Activated CD4-positive, alpha-beta memory T cell treated with anti-CD3 and anti-CD28 coated beads, Interleukin-2, amount 10 ng/mL, durations not matched to agents 7 days and 5 days (primary cell): ENCODE measurements at places on chromosomes 7 and 10.

GRCh38 chr7:527723-528122 lies 8.1 kb upstream of the PDGFA start:
- H3K36me3 ChIP-seq = no peaks in the 10 kb centered on the region
- no peaks in the 10 kb centered on the region for H3K4me1 ChIP-seq
- DNase-seq = no peak
- peaks cover 24% of the 10 kb centered on the region for H3K27me3 ChIP-seq
- no peak overlapping the region for H3K27ac ChIP-seq

DNA sequence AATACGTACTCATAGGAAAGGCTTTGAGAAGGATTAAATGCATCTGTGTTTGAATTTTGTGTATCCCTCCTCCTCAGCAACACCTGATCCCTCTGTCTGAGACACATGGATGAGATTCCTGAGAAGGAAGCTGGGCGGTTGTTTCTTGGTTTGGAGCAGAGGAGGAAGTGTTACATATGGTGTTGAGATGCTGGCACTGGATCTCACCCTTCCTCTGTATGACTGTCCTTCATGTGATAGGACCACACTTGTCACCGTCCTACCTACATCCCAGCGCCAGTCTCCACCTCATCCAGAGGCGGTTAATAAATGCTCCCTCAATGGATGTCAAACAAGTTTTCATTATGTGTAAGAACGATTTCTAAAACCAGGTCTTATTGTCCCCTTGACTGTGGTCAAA lies 49.4 kb upstream of the KLF6 start:
- no peak overlapping the region for H3K27ac ChIP-seq
- no peak for DNase-seq
- no peak overlapping the region for H3K4me3 ChIP-seq
- no peaks in the 10 kb centered on the region for H3K36me3 ChIP-seq
- no peaks in the 10 kb centered on the region for H3K27me3 ChIP-seq
- H3K4me1 ChIP-seq = peaks cover 50% of the 10 kb centered on the region

- H3K27ac ChIP-seq = no peak overlapping the region
- H3K4me1 ChIP-seq = no peaks in the 10 kb centered on the region
- H3K36me3 ChIP-seq = no peaks in the 10 kb centered on the region
- no peaks in the 10 kb centered on the region for H3K27me3 ChIP-seq
Measured at GRCh38 chr10:82943142-82943541, 1068.1 kb downstream of the NRG3 start.

GRCh38 chr10:101061624-101062231 lies at the start of gene KAZALD1:
Gene KAZALD1 (plus strand): TSS chr10:101061989. CDS start chr10:101062593, 604 bp downstream.
- peak within 1 kb of the TSS; percentile 83 for H3K27ac ChIP-seq
- peaks cover 53% of the 10 kb centered on the region for H3K4me1 ChIP-seq

DNA sequence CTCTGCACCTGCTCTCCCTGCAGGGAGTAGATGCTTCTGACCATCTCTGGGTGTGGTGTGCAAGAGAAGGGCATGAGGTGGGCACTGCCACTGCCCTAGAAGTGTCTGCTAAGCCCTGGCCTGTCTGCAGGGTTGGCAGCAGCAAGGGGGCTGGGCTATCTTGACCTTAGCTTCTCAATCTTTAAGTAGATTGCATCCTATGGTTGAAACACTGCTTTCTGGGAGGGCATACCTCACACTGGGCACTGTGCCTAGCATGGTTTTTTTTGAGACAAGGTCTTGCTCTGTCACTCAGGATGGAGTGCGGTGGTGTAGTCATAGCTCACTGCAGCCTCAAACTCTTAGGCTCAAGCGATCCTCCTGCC lies 54.9 kb downstream of the CLIP2 start:
- DNase-seq = no peak
- no peaks in the 10 kb centered on the region for H3K27me3 ChIP-seq
- no peak overlapping the region for H3K27ac ChIP-seq
- H3K36me3 ChIP-seq = no peaks in the 10 kb centered on the region

- no peaks in the 10 kb centered on the region for H3K4me1 ChIP-seq
- no peaks in the 10 kb centered on the region for H3K36me3 ChIP-seq
- no peak overlapping the region for H3K27ac ChIP-seq
- no peak overlapping the region for H3K4me3 ChIP-seq
Measured at GRCh38 chr7:137801003-137801402, 45.8 kb downstream of the DGKI start.

- H3K36me3 ChIP-seq = no peaks in the 10 kb centered on the region
- no peak overlapping the region for H3K4me3 ChIP-seq
- H3K4me1 ChIP-seq = peaks cover 7% of the 10 kb centered on the region
- peak overlapping the region; percentile 5 for H3K27ac ChIP-seq
- H3K27me3 ChIP-seq = peaks cover 6% of the 10 kb centered on the region
Measured at GRCh38 chr7:142338633-142339501, 81.0 kb upstream of the PRSS58 start.
